Endothelial cell of umbilical vein (primary cell): ENCODE measurements at places on chromosomes 2 and 18. TPM values are rescaled to one million over a fixed set of nuclear protein-coding genes. Genes with fewer than 3 reads are reported as not detected.

LYG2 gene
- polyA plus RNA-seq = not detected in 2 replicates

LBX2 gene
- 2.8 and 4.0 TPM in 2 replicates for polyA plus RNA-seq

DNA sequence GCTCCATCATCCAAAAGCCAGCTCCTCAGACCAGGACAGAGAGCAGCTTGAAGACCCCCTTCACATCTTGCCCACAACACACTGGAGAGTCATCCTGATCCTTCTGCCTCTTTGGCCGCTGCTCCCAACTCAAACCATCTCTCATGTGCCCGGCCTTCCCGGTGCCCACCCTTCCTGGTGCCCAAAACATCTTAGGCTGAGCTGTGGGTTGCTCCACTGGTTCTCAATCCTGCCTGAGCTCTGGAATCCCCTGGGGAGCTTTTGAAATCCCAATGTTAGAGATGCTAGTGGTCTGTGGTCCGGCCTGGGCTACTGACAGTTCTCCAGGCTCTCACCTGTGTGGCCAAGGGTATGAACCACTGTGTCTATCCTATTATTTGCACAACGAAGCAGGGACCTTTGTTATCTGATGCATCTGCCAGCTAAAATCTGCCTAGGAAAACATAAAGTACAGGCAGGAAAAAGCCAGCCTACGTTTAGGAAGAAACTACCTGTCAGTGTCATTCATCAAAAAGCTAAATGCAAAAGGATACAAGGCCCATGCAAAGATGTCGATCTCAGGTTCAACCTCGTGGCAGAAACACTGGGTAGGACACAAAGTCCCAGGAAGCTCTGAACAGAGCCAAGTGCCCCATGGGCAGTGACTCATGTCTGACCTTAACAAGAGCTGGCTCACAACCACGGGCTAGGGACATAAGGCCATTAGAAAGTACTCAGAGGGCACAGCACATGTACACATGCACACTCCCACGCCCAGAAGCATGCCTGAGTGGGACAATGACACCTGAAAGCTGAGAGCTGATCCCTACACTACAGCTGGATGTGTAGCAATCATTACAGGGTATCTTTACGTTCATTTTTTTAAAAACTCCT, 30.8 kb downstream of the TBC1D8 start:
- peak; percentile 76 for DNase-seq

DNA sequence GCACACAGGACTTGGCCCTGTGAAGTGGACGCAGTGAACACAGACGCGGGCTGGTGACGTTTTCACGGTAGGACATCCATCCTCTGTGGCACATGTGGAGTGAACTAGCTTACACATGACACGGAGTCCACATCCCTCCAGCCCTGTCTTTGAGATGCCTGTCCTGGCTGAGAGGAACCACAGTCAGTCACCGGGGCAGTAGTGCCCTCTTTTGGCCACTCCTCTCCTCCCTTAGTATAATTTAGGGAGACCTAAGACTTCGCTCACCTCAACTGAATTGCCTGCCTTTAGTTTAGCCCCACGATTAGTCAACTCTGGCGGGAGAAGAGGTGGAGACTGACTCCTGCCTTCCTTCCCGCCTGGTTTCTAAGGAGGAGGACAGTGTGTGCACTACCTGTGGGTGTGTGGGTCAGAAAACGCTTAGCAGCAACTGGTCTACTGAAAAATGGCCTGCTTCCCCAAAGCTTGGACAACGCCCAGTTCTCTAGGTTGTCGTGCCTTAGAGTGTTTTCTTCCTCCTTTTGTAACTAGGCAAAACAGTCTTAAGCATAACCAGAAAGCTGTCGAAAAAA, 70.6 kb downstream of the MBP start:
- DNase-seq = no peak

GRCh38 chr18:34411952-34412351, 187.2 kb upstream of the NOL4 start:
- DNase-seq = no peak

- no peak for DNase-seq
Observed at GRCh38 chr2:227821043-227821942, 7.7 kb downstream of the CCL20 start.
